ENCODE measurements at places on chromosomes 2 and 18. TPM values are rescaled to one million over a fixed set of nuclear protein-coding genes. Genes with fewer than 3 reads are reported as not detected.
A peak's percentile ranks its signal among the peaks of the same experiment; 100 is the strongest.

GRCh38 chr18:42106784-42107183 lies 151.8 kb downstream of the PIK3C3 start:
- H3K27me3 ChIP-seq: no peaks in the 10 kb centered on the region
- no peak for DNase-seq
- no peaks in the 10 kb centered on the region for H3K36me3 ChIP-seq
- no peaks in the 10 kb centered on the region for H3K4me1 ChIP-seq
- H3K4me3 ChIP-seq: no peak overlapping the region

FRZB gene
- total RNA-seq: 9.5 TPM

COBLL1 gene
- 9.5 TPM for total RNA-seq

DNA sequence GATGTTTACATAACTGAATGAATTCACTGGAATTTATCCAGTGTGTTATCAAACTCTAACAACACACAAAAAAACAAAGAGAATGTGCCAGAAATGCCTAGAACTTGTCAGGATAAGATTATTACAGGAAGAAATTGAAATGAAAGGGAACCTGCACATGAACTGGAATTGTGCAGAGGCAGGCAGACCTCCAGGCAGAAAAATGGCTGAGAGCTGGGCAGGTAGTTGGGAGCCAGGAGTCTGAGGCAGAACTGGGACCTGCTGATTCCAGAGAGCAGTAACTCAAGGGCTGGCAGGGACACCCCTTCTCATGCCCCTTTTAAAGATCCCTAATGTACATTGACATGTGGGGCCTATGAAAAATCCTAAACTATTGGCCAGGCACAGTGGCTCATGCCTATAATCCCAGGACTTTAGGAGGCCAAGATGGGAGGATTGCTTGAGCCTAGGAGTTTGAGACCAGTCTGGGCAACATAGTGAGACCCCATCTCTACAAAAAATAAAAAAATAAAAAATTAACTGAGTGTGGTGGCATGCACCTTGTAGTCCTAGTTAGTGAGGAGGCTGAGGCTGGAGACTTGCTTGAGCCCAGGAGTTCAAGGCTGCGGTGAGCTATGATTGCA lies 674 bp upstream of the SP110 start:
- no peaks in the 10 kb centered on the region for H3K27me3 ChIP-seq
- H3K27ac ChIP-seq: peak overlapping the region; percentile 89
- H3K4me1 ChIP-seq: peaks cover 3% of the 10 kb centered on the region
- no peaks in the 10 kb centered on the region for H3K36me3 ChIP-seq
- no peak for DNase-seq

GRCh38 chr2:153391131-153391530 lies 87.4 kb downstream of the RPRM start:
- no peaks in the 10 kb centered on the region for H3K27me3 ChIP-seq
- DNase-seq: no peak
- H3K27ac ChIP-seq: no peak overlapping the region
- H3K4me3 ChIP-seq: no peak overlapping the region

DNA sequence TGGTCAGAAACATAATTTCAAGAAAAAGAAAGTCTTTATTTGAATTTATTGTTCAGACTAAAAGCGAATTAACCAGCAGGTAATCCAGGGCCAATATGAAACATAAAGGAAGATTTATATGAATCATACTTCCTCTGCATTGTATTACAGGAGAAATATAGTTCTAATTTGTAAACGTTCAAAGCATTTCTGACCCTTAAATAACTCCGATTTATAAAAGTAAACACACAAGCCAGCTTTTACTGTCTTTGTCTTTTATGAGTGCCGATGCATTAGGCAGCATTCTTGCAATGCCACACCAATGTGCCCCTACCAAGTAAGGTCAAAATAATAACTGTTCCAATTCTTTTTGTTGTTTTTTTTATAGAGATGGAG lies 118.8 kb upstream of the RBBP8 start:
- no peaks in the 10 kb centered on the region for H3K36me3 ChIP-seq
- no peak overlapping the region for H3K4me3 ChIP-seq
- no peak overlapping the region for H3K27ac ChIP-seq
- H3K4me1 ChIP-seq: no peaks in the 10 kb centered on the region
- DNase-seq: no peak

DNA sequence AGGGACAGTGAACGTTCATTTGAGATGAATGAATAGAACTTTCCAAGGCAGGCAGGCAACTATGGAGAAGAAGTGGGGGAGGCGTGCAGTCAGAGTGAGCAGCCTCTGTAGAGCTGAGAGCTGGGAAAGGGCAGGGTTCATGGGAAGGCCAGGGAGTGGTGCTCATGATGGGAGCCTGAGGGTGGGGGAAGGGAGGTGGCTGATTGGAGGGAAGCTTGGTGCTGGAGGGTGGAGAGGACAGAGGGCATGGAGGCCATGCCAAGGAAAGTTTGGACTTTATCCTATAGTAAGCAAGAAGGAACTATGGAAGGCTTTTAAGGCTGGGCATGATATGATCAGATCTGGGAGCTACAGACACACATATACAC lies 47.6 kb upstream of the LGALSL start:
- no peaks in the 10 kb centered on the region for H3K36me3 ChIP-seq
- no peaks in the 10 kb centered on the region for H3K4me1 ChIP-seq
- no peak overlapping the region for H3K4me3 ChIP-seq

DNA sequence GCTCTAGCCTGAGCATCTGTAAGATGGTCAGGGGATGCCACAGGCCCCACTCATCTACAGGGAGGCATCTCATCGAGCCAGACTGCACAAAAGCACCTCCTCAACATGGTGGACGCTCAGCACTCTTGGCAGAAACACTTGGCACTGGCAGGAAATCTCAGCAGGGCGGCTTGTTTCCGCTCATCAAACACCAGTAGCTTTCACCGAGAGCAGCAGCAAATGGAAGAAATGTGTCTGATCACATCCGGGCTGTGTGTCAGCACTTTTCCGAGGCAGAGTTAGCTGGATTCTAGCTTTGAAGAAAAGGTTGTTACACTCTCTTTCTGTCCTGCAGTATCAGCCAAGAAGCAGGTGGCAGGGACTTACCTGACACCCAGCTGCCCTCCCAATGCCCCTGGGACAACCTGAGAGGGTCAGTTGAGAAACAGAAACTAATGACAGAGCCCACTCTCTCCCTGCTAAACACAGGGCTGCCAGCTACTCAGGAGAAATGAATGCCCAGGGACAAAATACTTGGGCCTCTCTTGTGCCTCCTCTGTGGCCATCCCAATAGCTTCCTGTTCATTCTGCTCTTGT lies 68.9 kb upstream of the FZD7 start:
- H3K36me3 ChIP-seq: no peaks in the 10 kb centered on the region
- no peaks in the 10 kb centered on the region for H3K27me3 ChIP-seq
- H3K4me3 ChIP-seq: no peak overlapping the region
- no peak overlapping the region for H3K27ac ChIP-seq

L3MBTL4 gene
- total RNA-seq: 45.7 TPM

IL1RL1 gene
- total RNA-seq: 9.6 TPM

DNAJC5G gene
- 0.77 TPM for total RNA-seq

DNA sequence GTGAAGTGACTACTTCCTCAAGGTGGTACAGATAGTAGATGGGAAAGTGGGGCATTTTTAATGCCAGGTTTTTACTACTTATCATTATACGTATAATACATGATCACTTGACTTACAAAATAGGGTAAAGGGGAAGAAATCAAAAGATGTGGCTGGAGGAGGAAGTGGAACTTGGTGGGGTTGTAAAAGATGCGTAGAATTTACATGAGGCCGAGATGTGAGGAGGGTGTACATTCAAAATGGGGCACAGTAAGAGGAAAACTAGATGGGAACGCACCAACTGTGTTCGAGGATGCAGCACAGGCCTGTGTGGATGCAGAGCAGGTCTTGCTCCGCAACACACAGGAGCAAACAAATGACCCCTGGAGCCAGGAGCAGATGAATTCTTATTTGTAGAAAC lies 403.3 kb downstream of the TXNL1 start:
- no peaks in the 10 kb centered on the region for H3K36me3 ChIP-seq
- no peak overlapping the region for H3K27ac ChIP-seq
- no peak overlapping the region for H3K4me3 ChIP-seq

DNA sequence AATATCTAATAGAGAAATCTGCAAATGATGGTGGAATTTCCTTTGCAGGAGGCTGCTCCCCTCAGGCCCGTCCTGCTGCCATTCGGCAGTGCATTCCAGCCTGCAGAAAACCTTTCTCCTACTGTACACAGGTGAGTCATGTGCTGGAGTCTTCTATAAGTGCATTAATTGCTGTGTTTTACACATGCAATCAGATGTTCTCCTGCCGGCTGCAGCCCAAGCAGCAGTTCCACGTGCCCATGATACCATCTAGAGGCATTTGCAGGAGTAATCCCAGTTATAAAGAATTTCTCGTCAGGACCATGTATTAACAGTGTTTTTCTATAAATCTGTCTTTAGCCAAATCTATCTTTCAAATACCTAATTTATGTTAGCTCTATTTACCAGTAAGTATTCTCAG lies 304.7 kb upstream of the HNMT start:
- H3K4me3 ChIP-seq: no peak overlapping the region
- no peak for DNase-seq
- H3K27me3 ChIP-seq: no peaks in the 10 kb centered on the region
- no peaks in the 10 kb centered on the region for H3K4me1 ChIP-seq
- no peak overlapping the region for H3K27ac ChIP-seq

LYG1 gene
- total RNA-seq: 0.29 TPM
